DMS153 (cell line): ENCODE measurements at places on chromosomes 1 and 21.

DNA sequence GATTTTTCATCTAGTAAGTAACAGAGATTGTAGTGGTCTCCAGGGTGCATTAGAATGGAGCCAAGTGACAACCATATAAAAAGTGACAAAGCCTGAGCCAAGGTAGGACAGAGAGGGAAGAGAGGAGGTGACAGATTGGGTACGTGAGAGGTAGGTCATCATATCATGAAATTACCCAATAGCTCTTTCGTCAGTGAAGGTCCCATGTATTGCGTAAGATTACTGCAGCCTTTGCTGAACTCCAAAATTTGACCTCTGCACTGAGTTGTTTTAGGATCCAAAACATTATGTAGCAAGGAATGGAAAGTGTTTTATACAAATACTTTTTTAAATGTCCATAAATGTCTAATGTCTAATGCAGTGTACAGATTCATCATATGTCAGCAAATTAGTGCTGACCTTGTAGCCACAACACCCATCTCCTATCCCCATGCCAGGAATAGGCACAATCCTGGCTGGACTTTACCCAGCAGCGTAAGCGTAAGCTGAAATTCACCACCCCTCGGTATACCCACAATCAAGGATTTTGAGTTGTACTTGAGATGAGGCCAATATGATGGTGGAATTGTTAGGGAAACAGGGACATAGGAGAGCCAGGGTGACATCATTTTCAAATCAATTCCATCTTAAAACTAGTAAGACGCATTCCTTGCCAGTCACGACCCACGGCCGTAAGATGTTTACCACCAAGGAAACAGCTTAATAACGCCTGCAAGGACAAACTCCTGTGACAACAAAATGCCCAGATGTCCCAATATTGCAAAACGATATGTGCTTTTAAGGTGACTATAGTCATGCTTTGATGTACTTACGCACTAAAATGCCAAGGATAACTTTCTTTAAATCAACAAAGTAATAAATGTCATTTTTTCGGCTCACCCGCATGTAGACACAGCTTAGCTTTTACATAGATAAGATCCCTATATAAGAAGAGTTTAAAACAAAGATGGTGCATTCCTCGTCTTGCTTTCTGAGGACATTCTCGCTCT, 38.1 kb upstream of the GREM2 start:
- DNase-seq = no peak

DNA sequence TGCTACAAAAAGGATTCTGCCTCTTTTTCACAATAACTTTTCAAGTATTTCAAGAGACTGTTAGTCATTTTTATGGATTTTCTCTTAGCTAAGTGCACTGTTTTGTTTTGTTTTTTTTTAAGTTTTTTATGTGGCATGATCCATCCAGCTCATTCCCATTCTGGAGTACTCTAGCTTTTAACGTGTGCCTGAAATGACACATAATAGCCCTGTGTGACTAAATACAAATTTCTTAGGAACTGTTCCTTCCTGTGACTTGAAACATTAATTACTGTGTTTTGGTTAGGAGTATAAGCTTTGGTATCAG, 143.9 kb downstream of the HS2ST1 start:
- no peak for DNase-seq

GRCh38 chr1:154371436-154371835, 33.7 kb upstream of the IL6R start:
- DNase-seq = no peak

DNA sequence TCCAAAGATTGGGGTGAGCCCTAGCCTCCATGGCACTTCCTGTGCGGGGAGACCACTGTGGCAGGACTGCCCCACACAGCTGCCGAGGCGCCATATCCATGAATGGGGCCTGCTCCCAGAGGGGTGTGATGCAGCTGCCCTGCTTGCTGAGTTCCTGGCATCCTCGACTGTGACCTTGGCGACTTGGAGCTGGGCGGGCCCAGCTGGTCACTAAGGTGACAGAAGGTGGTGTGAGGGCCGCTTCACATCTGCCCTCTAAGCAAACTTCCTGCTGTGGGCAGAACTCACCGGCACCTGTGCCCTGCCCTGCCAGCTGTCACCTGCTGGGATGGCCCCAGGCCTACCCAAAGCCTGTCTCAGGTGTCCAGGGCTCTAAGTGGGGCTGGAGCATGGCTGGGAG, 9.0 kb downstream of the TMEM61 start:
- peak; percentile 95 for DNase-seq

DNA sequence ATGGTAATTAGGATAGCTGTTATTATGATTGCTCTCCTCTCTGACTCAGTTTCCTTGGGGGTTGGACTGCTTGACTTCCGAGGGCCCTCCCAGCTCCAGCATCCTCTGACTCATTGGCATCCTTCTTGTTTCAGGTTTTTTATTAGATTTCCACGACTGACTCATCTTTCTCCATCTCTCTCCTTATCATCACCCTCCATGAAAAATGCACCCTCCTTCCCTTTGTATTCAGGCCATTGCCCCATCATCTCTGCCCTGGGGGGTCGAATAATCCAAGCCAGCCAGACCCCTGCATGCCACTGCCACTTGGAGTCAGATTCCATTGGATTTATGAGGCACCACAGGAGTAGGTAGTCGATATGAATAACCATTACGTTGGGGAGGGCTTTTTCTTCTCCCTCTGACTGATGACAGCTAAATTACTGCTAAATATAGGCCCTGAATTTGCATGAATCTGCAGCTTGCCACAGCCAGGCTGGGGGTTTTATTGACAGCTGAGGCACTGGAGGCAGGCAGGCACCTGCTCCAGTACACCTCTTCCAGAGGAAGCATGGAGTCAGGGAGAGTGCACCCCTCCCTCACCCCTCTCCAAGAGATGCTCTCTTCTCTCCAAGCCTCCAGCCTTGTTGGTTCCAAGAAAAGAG, 91.7 kb downstream of the C1orf94 start:
- no peak for DNase-seq

DNA sequence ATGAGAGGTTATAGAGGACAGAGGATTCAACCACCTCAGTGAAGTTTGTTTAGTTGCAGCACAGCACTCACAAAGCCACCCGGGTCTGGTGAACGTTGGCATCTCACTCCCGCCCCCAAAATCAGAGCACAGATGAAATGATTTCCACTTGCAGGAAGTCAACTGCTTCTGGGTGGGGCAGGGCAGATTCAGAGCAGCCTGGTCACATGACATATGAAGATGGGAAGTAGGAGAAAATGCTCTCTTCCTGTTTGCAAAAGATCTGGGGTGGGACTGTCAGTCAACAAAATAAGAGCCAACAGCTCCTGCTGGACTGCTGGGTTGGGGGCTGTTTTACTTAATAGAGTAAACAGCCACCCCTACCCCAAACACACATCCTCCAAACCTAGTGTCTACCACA, 43.2 kb downstream of the LRRC71 start:
- DNase-seq = no peak

DNA sequence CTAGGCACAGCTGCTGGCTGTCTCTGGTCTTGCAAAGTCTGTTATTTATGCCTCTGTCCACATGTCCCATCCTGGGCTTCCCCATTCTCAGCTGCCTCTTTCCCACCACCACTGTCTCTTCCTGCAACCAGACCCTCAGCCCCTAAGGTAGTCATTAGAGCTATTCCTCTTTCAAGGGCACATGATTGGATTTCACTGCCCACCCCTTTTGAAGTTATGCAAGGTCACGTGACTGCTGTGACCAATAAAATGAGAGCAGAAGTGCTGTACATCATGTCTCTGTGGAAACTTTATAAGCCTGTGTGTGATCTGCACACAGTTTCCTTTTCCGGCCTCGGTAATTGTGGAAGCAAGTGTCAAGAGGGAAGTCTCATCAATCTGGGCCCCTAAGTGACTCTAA, 136.6 kb upstream of the HMGB4 start:
- DNase-seq = no peak

GRCh38 chr1:78607334-78607927, 12.8 kb upstream of the IFI44L start:
- no peak for DNase-seq

- DNase-seq = no peak
These were observed 65.3 kb upstream of the PRRX1 start for GRCh38 chr1:170598618-170599017.

DNA sequence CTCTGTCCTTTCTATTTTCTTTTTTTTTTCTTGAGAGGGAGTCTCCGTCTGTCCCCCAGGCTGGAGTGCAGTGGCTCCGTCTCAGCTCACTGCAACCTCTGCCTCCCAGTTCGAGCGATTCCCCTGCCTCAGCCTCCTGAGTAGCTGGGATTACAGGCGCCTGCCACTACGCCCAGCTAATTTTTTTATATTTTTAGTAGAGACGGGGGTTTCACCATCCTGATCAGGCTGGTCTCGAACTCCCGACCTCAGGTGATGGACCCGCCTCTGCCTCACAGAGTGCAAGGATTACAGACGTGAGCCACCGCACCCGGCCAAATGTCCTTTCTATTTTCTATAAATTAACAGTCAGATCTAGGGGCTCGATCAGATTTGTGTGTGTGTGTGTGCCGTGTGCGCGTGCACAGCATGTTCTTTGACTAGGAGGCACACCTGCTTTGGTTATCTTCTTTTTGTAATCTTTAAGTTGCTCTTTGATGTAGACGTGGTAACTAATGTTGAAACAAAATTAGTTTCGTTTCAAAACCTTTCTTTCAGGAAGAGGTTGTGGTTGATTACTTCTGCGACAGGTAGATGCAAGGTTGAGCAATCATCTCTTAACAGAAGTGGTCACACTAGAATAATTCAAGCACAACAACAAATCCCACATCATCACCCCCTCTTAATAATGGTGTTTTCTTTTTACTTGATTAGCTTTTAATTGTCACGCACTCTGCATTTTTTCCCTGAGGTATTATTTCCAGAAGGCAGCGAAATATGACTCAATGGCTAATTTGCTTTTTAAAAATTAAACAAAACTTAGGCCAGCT, 779 bp upstream of the DEGS1 start:
- peak; percentile 40 for DNase-seq

- no peak for DNase-seq
These were observed 336 bp upstream of the DENND2D start for GRCh38 chr1:111200802-111201161.

- no peak for DNase-seq
These were observed 13.8 kb downstream of the WLS start for GRCh38 chr1:68218490-68218889.

DNA sequence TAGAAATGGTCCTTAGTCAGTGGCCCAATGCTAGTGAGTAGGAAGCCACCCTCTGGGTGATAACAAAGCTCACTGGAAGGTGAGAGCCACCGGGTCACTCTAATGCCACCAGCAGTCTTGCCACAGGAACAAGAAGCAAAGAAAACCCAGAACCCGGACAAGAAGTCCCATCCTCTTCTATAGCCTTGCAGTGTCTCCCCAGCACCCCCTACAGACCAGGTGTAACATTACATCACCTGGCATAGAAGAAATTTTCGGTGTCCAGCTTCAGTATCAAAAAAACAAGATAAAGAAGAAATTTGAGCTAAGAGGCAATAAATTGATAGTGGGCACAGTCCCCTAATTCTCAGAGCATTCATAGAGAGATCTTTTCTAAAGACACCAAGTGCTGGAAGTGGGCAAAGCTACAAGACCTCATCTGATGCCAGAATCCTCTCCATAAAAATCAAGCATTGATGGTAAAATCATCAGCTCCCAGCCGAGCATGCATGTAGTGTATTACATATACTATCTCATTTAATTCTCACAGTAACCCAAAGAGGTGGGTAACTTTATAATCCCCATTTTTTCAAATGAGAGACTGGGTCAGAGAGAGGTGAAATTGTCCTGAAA, 491.0 kb downstream of the MATN1 start:
- no peak for DNase-seq

DNA sequence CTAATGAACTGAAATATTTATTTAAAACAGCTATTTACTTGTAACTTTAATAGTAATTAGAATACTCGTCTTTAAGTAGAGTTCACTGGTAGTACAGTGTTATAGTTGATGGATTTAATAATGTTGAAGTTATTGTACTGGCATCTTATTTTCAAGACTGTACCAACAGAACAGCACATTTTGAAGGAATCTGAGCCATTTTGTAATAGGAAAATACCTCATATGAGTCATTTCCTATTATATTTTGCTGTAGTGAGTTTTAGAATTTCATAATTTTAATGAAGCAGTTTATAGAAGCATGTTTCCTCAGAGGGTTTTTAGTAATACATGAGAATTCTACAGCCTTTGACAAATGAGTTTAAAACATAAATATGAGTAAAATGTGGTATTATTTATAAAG, 258.3 kb downstream of the OLFM3 start:
- no peak for DNase-seq

GRCh38 chr1:57206038-57206437, 217.8 kb downstream of the DAB1 start:
- no peak for DNase-seq

- peak; percentile 8 for DNase-seq
These were observed 85.6 kb upstream of the ZRANB2 start for GRCh38 chr1:71166178-71167173.

DNA sequence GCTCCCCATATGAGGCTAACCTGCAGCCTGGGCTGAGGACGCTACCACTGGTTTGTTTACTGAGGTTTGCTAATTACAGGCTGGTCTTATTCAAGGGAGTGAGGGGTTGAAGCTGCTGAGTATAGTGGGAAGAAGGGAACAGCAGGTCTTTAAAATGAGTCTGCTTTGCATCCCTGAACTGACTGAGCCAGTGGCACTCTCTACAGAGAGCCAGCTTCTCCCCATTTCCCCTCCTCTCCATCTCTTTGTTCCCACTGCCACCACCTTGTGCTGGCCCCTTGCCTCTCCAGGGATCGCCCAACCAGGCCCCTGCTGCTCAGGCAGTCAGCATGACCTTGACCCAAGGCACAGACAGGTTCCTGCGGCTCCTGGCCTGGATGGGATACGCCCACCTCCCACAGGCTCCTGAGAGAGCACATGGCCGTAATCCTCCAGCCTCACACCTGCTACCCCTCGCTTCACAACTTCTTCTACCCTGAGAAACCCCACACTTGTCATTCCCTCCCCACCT, 45.0 kb downstream of the IER5 start:
- no peak for DNase-seq

DNA sequence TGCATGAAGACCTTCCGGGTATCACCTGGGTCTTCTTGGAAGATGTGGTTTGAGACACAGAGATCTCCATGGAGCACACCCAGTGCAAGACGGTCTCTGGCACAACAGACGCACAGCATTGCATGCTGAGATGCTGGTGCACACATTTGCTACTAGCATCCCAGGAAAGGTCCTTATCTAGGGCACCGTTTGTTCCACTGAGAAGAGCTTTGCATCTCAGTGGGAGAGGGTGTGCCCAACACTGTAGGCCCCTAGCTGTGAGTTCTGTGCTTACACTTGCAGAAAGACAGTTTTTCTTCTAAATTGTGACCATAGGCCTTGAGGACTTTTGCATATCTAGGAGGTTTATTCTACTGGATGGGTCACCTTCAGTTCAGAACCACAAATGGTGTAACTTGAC, 554.1 kb downstream of the MATN1 start:
- DNase-seq = no peak

GRCh38 chr1:18820791-18821641, 38.4 kb downstream of the TAS1R2 start:
- peak; percentile 23 for DNase-seq

DNA sequence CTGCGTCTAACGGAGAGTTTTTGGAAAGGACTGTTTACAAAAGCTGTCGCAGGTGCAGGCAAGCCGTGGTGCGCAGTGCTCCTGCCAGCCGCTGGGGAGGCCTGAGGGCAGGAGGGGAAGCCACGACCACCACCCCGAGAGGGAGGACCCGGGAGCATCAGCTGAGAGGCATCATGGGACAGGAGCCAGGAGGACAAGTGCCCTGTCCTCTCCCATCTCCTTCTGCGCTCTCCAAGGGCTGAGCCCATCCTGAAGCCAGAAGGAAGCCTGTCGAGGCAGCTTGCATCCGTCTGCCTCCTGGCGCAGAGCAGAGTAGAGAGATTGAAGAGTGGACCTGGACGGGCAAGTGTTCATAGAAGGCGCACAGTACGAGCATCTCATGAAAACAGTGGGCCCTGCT, 310.9 kb downstream of the KIF26B start:
- DNase-seq = no peak

- DNase-seq = no peak
These were observed 61.4 kb upstream of the HMCN1 start for GRCh38 chr1:185672719-185673360.
